ENCODE measurements at places on chromosomes 5 and 9. TPM values are rescaled to one million over a fixed set of nuclear protein-coding genes. Genes with fewer than 3 reads are reported as not detected.

Gene PRSS3
- 97.9 TPM for polyA plus RNA-seq

Gene BTNL8
- polyA plus RNA-seq: 135 TPM

Gene CTSV
- 19.9 TPM for polyA plus RNA-seq

Gene RNF180
- 5.6 TPM for polyA plus RNA-seq

Gene FOXD4L5
- polyA plus RNA-seq: 0.09 TPM

GRCh38 chr5:132771503-132771998, 5.5 kb downstream of the SEPTIN8 start:
- no peak for DNase-seq

- no peak for DNase-seq
Measured at GRCh38 chr5:149356391-149356790, 1.5 kb upstream of the PCYOX1L start.

DNA sequence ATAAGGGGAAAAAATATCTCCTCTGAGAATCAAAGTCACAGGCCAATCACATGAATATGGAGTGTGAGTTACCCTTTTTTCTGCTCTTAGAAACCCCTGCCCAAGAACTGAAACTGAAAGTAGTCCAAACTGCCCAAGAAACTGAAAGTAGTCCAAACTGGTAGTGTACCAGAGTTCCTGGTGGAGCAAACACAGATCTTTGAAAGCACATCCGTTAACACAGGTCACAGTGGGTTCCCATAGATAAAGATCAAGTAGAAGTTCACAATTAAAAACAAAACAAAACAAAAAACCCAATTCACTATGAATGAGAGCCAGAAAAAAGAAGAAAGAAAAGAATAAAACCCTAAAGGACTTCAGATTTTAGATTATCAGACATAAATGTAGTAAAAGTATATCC, 332.4 kb upstream of the EFNA5 start:
- DNase-seq: peak; percentile 23

DNA sequence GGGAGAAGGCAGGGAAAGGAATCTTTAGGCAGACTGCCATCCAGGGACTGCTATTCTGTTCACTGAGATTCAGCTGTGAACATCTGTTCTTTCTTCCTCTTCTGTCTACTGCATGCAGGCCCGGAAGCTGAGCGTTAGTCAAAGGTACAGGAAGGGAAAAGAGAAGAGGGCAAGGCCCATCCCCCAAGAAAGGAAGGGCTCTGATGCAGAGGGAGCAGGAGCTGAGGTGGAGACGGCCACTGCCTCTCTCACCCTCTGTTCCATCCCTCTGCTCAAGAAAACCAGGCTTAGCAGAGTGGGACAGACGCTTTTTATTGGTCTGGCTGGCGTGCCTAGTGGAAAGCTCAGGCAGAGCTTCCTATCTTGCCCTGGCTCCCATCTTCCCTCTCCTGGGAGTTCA, 57.6 kb downstream of the PFDN1 start:
- no peak for DNase-seq

DNA sequence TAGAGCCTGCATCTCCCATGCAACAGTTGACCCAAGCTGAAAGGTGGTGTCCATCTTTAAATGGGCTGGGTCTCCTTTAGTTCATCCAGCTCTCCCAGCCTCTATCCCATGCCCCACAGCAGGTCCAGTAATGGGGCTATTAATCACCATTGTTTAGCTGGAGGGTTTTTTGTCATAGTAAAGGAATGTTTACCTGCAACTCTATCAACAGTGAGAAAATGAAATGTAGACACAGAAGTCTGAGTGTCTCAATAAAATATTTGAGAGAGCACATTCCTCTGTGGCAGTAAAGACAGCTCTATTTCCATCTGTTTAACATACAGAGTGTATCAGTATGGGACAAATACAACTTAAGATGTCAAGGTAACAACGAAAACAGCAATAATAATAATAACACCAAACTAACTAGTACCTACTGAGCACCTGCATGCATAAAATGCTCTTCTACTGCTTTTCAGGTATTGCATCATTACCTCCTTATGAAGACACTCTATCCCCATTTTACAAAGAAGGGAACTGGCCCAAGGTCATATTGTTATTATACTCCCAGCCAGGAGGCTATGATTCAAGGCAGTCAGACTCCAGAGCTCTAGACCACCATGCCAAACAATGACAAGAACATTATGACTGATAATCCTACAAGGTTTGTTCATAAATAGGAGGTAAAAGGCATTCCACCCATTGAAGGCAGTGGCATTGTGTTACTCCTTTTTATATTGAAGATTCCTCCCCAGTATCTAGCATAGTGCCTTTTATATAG, 21.0 kb upstream of the C5orf58 start:
- DNase-seq: no peak

DNA sequence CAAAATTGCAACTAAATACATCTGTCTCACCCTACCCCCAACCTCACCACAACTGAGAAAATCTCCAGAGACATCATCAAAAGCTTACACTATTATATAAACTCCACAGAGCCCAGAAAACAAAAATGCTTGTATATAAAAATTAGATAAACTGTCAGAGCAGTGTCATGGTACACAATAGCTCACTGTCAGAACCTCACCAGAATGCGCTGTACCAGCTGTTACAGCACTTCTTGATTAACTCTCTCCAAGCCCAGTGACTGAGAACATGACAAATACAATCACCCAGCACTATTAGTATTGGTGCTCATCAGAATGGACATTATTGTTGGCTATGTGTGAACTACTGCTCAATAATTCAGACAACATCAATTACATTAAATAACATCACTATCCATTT, 65.7 kb downstream of the ZDHHC21 start:
- peak; percentile 7 for DNase-seq

- DNase-seq: no peak
Measured at GRCh38 chr5:80187421-80188090, 68.3 kb downstream of the SERINC5 start.

DNA sequence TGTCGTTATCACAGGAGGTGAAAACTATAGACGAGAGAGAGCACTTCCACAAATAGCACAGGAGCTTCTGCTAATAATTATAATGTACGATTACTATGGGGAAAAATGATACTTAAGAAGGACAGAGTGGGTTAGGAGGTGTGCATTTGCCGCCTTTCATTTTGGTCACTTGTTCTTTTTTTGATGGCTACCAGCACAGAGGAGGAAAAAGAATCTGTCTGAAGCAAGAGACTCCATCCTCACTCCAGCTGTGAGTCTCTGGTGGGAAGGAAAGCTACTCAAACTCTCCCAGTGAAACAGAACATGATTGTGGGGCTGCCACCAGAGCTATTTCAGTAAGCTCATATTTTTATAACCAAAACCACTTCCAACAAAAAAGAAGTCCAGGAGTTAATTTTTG, 270.4 kb upstream of the TMEM161B start:
- no peak for DNase-seq
